ENCODE measurements at places on chromosomes 7 and 10. TPM values are rescaled to one million over a fixed set of nuclear protein-coding genes. Genes with fewer than 3 reads are reported as not detected.
A peak's percentile ranks its signal among the peaks of the same experiment; 100 is the strongest.

Gene ZNF735
- total RNA-seq = not detected

Gene CDH23
- not detected for total RNA-seq

Gene MORN4
- 11.8 TPM for total RNA-seq

Gene MALRD1
- total RNA-seq = 0.27 TPM

Gene AMZ1
- total RNA-seq = 9.6 TPM

Gene AIMP2
- total RNA-seq = 49.7 TPM

Gene SCART1
- total RNA-seq = 2.4 TPM

Gene NUTM2A
- 1.1 TPM for total RNA-seq

Gene KIF11
- total RNA-seq = 6.6 TPM

Gene HOXA13
- not detected for total RNA-seq

DNA sequence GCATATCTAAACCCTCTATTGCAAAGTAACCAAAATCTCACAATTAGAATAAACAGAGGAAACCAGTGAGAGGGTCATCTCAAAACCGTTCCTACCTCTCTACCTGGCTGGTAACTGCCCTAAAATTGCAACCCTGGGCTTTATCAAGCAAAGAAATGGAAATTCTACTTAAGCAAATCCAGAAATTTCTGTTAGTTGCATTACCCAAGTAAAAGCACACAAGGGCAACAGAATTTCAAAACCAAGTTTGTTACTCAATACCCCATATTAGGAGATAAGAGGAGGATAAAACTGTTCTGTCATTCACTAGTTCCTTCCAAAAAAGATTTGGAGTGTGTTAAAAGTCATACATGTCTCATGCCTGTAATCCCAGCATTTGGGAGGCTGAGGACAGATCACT, 195.3 kb downstream of the FAM107B start:
- no peak for DNase-seq
- H3K4me3 ChIP-seq = no peak overlapping the region
- H3K27me3 ChIP-seq = no peaks in the 10 kb centered on the region
- H3K36me3 ChIP-seq = no peaks in the 10 kb centered on the region

- no peaks in the 10 kb centered on the region for H3K4me1 ChIP-seq
- H3K36me3 ChIP-seq = no peaks in the 10 kb centered on the region
- no peak overlapping the region for H3K4me3 ChIP-seq
- peaks cover 7% of the 10 kb centered on the region for H3K27me3 ChIP-seq
- DNase-seq = no peak
Observed at GRCh38 chr7:34296663-34297062, 361.4 kb upstream of the NPSR1 start.

DNA sequence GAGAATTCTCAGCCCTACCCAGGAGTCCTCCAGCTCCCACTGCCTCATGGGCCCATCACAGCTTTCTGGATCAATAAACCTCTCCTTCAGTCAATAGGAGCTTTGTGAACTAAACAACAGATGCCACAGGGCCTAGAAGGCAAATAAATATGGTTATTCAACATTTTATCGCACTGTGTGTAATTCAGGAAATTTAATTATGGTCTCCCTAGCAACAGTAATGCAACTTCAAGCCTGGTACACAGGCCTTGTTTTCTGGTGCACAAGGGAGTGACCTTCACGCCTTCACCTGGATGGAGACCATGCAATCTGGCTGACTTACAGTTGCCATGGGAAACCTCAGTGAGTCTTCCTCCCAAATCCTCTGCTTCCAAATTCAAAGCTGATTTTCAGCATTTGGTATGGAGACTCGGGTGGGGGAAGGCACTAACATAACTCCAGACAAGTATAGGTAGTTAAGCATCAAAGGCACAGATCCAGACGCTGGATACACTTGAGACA, 441.0 kb upstream of the NPVF start:
- peaks cover 2% of the 10 kb centered on the region for H3K36me3 ChIP-seq
- H3K4me1 ChIP-seq = peaks cover 80% of the 10 kb centered on the region
- no peaks in the 10 kb centered on the region for H3K27me3 ChIP-seq
- no peak overlapping the region for H3K4me3 ChIP-seq
- H3K27ac ChIP-seq = peak overlapping the region; percentile 93

DNA sequence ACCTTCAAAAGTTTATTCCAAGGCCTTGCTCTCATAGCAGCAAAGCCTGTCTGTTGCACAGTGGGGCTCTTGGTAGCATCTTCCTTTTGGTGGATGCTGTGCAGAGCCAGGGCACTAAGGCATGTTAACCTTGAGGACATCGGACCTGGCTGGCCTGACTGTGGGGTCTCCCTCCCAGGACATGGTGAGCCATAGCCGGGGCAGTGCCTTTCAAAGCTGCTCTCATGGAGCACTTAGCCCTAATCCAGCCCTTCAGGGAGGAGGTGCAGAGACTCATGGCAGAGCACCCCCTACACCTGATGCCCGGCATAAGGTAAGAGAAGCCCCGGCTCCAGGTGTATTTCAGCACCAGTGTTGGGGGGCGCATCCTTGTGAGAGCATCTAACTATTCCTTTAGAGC, 941.4 kb upstream of the ZNF722 start:
- no peaks in the 10 kb centered on the region for H3K4me1 ChIP-seq
- peak; percentile 86 for DNase-seq
- no peak overlapping the region for H3K4me3 ChIP-seq
- H3K27ac ChIP-seq = no peak overlapping the region
- no peaks in the 10 kb centered on the region for H3K27me3 ChIP-seq

DNA sequence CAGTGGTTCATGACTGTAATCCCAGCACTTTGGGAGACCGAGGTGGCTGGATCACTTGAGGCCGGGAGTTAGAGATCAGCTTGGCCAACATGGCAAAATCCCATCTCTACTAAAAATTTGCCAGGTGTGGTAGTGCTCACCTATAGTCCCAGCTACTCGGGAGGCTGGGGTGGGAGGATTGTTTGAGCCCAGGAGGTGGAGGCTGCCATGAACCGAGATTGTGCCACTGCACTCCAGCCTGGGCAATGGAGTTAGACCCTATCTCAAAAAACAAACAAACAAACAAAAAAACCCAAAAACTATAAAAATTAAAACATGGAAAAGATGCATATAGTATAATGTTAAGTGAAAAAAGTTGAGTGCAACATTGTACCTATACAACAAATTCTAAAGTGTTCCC, 81.4 kb downstream of the AKR1D1 start:
- no peaks in the 10 kb centered on the region for H3K27me3 ChIP-seq
- no peaks in the 10 kb centered on the region for H3K36me3 ChIP-seq
- H3K27ac ChIP-seq = no peak overlapping the region
- no peaks in the 10 kb centered on the region for H3K4me1 ChIP-seq
- H3K4me3 ChIP-seq = no peak overlapping the region

- no peaks in the 10 kb centered on the region for H3K27me3 ChIP-seq
- no peak for DNase-seq
- H3K27ac ChIP-seq = no peak overlapping the region
- no peaks in the 10 kb centered on the region for H3K4me1 ChIP-seq
Observed at GRCh38 chr10:114087255-114087654, 43.6 kb downstream of the ADRB1 start.

DNA sequence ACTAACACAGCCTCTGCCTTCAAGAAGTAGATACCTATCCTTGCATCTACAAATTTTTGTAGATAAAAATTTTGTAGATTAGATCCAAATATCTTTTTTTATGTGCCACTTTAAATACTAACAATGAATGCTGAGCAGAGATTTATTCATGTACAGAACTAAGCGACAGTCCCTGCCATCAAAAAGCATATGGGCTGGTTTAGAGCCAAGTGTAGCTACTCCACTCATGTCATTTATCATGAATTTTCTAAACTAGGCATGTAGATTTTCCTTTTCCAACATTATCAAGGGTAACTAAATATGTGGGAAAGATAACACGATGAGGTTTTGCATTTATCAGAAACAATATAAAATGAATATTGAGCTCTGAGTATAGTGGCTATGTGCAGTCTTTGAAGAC, 857.5 kb downstream of the XPNPEP1 start:
- no peaks in the 10 kb centered on the region for H3K36me3 ChIP-seq
- no peak overlapping the region for H3K4me3 ChIP-seq
- DNase-seq = no peak
- H3K27ac ChIP-seq = no peak overlapping the region
- no peaks in the 10 kb centered on the region for H3K4me1 ChIP-seq

DNA sequence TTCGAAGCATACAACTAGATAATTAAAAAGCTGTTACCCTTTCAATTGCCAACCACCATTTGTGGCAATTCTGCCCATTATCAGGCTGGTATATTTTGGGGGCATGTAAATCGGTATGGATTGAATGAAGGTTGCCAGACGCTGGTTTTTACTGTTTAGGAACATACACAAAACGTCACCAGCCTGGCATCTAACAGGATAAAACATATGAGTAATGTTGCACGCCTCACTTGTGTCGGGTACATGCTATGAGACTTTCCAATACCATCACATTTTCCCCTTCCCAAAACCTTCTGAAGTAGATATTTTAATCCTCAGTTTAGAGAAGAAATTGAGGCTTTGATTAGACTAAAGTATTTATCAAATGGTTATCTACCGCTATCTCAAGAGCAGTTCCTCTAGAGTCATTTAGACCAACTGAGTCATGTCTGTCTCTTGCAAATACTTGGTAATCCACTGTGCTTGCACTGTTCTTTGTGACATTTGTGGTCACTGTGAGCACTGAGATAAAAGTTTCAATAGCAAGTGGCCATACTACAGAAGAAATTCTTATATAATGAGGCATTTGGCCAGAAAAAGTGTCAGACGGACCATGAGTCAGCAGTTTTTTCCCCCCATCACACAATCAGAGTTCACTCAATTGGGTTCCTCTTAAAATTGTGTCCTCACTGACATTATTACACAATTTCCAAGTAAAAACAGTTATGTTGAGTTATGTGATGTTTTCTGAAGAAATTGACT, 498.7 kb downstream of the NXPH1 start:
- H3K4me1 ChIP-seq = peaks cover 7% of the 10 kb centered on the region
- H3K36me3 ChIP-seq = no peaks in the 10 kb centered on the region
- H3K27ac ChIP-seq = no peak overlapping the region
- no peak overlapping the region for H3K4me3 ChIP-seq
- no peak for DNase-seq
- no peaks in the 10 kb centered on the region for H3K27me3 ChIP-seq

GRCh38 chr7:7438851-7439250, 96.8 kb downstream of the COL28A1 start:
- peaks cover 27% of the 10 kb centered on the region for H3K4me1 ChIP-seq
- peak overlapping the region; percentile 43 for H3K27ac ChIP-seq
- DNase-seq = no peak
- H3K4me3 ChIP-seq = no peak overlapping the region
- no peaks in the 10 kb centered on the region for H3K36me3 ChIP-seq
- H3K27me3 ChIP-seq = no peaks in the 10 kb centered on the region

- H3K4me3 ChIP-seq = no peak overlapping the region
- DNase-seq = no peak
- H3K36me3 ChIP-seq = no peaks in the 10 kb centered on the region
- H3K4me1 ChIP-seq = no peaks in the 10 kb centered on the region
Observed at GRCh38 chr10:9038146-9038714, 983.7 kb downstream of the GATA3 start.

- no peaks in the 10 kb centered on the region for H3K36me3 ChIP-seq
- peaks cover 51% of the 10 kb centered on the region for H3K4me1 ChIP-seq
- DNase-seq = no peak
- H3K4me3 ChIP-seq = no peak overlapping the region
Observed at GRCh38 chr7:152370297-152370696, 65.5 kb downstream of the KMT2C start.

DNA sequence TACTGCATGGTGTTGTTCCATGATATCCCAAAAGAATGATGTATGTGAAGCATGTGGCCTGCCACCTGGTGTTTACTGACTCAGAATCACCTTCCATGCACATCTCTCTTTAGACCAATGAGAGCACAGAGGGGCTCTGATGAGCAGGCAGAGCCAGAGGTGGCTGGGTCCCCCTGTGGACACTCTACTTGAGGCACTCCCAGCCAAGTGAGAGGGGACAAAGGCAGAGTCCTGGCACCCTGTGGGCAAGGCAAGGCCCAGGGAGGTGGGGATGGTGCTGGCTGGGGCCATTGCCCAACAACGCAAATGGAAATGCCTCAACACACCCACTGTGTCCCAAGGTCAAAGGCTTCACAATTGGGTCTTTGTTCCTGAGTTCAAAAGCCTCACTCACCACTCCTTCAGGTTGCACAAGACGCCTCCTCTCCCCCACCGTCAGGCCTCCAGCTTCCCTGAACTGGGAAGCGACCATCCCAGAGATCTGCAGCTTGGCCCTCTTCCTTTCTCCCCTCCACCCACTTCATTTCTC, 164.6 kb downstream of the NEURL1 start:
- H3K4me1 ChIP-seq = peaks cover 24% of the 10 kb centered on the region
- peaks cover 18% of the 10 kb centered on the region for H3K36me3 ChIP-seq
- no peak overlapping the region for H3K4me3 ChIP-seq
- no peak overlapping the region for H3K27ac ChIP-seq
- no peaks in the 10 kb centered on the region for H3K27me3 ChIP-seq

DNA sequence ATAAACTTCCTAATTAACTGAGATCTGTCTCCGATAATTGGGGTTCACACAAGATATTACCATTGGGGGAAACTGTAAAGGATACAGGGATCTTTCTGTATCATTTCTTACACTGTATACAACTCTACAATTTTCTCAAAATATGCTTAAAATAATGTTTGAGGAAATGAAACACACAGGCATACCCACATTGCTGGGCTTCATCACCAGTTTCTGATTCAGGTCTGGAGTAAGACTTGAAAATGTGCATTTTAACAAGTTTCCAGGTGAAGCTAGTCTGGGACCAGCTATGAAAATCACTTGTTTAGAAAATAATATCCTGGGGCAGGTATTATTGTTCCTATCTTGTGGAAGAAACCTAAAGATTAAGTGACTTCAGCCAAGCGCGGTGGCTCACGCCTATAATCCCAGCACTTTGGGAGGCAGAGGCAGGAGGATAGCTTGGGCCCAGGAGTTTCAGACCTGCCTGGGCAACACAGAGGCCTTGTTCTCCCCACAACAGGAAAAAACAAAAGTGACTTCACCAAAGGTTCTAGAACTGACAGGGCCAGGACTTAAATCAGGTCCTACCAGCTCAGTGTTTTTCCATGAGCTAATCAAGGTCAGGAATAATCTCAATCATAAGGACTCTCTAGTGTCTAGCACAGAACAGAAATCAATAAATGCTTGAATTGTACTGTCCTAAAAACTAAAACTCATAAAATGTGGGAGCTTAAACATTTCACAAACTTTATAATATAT, 12.6 kb downstream of the TOMM7 start:
- no peak overlapping the region for H3K4me3 ChIP-seq
- peaks cover 16% of the 10 kb centered on the region for H3K36me3 ChIP-seq
- DNase-seq = no peak
- H3K27me3 ChIP-seq = no peaks in the 10 kb centered on the region
- peaks cover 3% of the 10 kb centered on the region for H3K4me1 ChIP-seq

All from chondrocyte (in vitro differentiated cells).